ENCODE measurements at places on chromosomes 2 and 18. TPM values are rescaled to one million over a fixed set of nuclear protein-coding genes. Genes with fewer than 3 reads are reported as not detected.

DNA sequence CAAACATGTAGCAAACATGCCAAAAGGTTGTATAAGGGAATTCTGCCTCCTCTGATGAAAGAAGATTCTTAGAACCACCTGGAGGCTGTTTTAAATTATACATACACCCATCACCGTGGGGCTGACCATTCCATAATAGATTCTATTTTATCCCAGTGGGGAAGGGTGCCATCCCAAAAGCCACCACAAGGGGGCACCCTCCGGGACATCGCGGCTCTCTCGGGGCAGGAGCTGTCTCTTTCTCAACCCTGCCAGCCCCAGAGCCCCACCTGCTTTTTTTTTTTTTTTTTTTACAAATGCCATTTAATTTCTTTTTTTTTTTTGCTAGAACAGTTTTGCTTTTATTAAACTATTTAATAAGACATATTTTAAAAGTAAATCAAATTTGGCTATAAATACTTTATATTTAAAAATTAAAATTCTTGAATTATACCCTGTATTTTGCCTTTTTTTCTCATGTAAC, 8.6 kb upstream of the MTCL1 start:
- DNase-seq, result peak; percentile 76

Gene AQP12A
- 0.70 TPM for polyA plus RNA-seq

Gene HOXD12
- not detected for polyA plus RNA-seq

DNA sequence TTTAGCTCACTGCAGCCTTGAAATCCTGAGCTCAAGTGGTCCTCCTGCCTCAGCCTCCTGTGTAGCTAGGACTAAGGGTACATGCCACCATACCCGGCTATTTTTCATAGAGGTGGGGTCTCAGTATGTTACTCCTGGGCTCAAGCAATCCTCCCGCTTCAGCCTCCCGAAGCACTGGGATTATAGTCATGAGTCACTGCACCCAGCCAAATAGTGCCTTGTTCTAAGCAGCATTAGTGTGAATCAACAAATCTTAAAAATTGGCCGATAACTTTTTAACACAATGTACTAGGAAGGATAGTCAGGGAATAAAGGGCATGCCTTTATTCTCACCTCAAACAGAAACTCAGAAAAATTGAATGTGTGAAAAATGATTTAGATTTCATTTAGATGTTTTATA, 51.6 kb downstream of the XRCC5 start:
- DNase-seq, result no peak

DNA sequence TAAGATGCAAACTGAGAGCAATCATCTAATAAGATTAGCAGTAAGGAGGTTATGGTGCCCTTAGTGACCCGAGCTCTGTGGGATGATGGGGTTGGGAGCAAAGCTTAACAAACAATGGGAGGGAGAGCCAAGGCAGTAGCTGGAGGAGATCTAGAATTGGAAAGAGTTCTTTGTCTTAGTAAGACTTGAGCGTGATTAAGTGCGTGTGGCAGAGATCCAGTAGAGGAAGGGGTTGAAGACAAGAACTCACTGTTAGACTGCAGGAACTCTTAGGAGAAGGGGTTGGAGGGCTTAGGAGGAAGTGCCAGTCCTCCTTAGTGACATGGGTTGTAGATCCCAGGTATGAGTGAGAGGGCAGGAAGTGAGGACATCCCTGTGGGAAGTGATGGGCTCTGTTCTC, 184.7 kb downstream of the GFPT1 start:
- DNase-seq, result no peak

Gene SPEG
- 148 TPM for polyA plus RNA-seq

GRCh38 chr2:201794294-201794693, 12.0 kb upstream of the CDK15 start:
- DNase-seq, result no peak

- no peak for DNase-seq
Measured at GRCh38 chr2:39422700-39423099, 14.4 kb downstream of the MAP4K3 start.

DNA sequence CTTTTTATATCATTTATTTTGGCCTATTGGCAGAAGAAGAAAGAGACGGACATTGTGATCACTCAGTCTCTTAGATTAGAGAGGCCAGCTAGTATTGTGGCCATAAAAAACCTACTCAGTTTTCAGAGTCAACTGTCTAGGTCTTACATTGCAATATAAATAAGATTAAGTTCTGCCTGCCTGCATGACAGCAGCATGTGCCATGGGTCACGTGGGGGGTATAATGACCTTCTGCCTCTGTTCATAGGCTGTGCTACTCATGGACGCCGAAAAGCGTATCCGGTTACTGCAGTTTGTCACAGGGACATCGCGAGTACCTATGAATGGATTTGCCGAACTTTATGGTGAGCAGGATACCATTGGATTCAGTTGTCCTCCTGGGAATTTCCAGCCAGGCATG, 238.5 kb downstream of the ALPK2 start:
- DNase-seq, result peak; percentile 29

DNA sequence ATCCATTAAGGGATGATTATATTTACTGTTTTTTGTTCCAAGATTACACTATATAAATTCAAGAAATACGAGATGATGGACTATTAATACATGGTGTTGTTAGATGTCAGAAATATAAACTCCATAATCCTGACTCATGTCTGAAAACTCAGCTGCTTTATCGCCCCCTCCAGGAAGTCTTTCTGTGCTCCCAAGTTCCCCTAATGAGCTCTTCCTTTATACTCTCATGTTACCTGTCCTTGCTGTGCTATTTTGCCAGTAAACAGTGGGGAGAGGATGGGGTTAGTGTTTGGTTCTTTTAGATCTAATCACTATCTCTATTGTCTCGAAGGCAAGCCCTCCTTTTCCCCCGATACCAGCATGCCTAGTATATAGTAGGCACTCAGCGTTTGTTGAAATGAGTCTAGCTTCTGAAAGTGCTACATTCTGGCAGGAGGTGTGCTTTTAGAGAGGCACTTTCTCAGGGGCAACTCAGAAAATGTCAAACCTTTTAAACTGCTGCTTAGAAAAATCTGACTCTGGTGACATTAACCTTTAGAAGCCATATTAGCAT, 21.4 kb upstream of the BARD1 start:
- no peak for DNase-seq

DNA sequence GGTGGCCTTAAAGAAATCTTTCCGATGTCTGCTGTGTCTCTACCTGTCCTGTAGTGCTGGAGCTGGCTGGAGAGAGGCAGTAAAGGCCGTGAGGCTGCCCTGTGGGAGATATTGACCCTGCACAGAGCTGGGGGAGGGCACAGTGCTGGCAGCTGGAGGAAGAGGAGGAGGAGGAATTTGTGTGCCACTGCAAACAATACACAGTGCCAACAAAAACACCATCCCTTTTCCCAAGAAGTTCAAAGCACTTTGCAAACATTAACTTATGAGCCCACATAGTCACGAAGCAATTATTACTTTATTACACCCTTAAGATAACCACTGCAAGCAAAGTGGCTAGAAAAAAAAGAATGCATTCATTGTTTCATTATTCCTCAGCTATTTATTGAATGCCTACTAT, 45.0 kb upstream of the CYTIP start:
- DNase-seq, result no peak

DNA sequence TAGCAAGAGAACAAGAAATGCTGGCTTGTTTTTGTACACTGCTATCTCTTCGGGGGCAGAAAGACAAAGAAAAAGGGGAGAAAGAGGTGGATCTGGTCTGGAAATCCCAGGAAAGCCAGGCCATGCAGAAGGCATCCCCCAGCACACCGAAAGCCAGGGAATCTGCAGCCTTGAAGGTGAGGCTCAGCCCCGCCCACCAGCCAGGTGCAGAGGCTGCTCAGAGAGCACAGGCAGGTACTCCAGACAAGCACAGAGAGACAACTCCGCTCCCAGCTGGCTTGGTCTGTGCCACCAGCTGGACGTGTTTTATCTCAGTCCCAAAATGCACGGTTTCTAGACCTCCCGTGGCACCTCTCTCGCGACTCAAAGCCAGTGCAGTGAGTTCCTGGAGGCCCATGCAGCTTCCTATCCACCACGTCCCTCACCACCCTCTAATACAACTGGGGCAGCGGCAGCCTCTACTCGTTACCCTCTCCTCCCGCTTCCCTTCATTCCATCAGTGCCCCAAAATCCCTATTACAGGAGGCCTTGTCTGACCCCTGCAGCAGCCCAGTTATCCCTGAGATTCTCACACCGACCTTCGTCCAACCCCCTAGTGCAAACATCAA, 62.8 kb downstream of the HDAC4 start:
- no peak for DNase-seq

Gene ADRA2B
- 4.0 TPM for polyA plus RNA-seq

Gene SCYGR5
- polyA plus RNA-seq, result not detected

Gene DLX2
- not detected for polyA plus RNA-seq

DNA sequence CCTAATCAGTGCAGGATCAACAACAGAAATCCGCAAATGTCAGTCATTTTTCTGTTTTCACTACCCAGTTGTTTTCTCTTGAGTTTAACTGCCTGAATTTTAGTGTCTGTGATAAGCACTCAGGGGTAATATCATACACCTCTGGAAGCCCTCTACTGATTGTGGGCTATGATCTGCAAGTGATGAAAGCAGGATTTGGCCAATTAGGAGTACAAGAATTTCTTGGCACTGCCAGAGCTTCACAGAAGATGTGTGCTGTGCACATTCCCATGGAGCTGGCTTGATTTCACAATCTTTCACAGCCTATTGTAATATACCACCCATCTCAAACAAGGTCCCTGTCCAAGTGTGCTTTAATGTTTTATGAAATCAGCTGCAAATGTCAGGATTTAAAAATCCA, 27.3 kb upstream of the TDRD15 start:
- no peak for DNase-seq

GRCh38 chr2:72745679-72746368, 80.0 kb downstream of the EXOC6B start:
- peak; percentile 70 for DNase-seq

DNA sequence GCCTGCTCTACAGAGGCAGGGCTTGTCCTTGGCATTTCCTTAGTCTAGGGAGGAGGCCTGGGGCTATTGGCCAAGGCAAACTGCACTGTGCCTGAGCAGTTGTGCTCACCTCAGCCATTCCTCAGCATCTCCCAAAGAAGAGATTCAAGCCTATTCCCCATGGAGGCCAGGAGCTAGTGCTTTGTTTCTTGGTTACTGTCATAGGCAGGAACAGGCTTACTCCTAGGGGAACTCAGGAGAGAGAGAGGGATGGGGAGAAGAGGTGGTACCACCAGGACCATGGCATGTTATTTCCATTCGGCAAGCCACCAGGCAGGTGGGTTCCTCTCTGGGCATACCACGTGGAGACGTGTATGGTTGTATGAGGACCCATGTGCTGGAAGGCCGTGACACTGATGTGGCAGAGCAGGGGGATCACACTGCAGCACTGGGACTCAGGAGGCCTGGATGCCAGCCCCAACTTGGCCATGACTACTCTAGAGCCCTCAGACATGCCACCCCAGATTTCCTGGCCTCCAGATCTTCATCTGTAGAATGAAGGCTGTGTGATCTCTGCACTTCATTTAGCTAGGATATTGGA, 233.7 kb downstream of the LOXHD1 start:
- DNase-seq, result no peak

DNA sequence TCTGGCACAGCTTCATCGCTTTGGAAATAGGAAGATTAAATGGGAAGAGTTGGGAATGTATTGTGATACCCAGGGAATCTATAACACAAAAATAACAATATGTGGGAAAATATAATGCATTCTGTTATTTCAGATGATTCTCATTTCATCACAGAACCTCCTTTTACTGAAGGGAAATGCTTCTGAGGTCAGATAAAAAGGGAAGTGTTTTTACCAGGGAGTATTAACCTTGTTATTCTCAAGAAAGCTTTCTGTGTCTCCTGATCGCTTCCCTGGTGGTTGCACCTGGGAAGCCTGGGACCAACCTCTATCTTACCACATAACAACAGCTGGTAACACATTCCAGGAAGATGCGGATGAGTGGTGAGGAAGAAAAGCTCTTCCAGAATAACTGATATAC, 47.2 kb downstream of the SCG2 start:
- DNase-seq, result no peak

- DNase-seq, result no peak
Measured at GRCh38 chr2:202005272-202005887, 28.3 kb upstream of the FZD7 start.

Gene SULT1C4
- 15.8 TPM for polyA plus RNA-seq

DNA sequence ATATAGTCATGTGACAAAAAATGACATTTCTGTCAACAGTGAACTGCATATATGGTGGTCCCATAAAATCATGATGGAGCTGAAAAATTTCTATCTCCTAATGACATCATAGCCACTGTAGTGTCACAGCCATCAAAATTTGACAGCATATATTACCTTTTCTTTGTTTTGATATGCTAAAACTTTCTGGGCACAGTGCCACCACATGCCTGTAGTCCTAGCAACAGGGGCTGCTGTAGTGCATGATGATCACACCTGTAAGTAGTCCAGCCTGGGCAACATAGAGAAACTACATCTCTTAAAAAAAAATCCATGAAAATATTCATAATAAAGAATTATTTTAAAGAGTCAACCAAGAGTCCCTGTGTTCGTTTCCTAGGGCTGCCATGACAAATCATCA, 155.5 kb upstream of the SERTAD2 start:
- no peak for DNase-seq
